Activated naive CD4-positive, alpha-beta T cell treated with anti-CD3 and anti-CD28 coated beads, Interleukin-2, amount 50 U/mL, for 72 hours (primary cell): ENCODE measurements at places on chromosomes 12 and 14. TPM values are rescaled to one million over a fixed set of nuclear protein-coding genes. Genes with fewer than 3 reads are reported as not detected.

GRCh38 chr14:100065942-100066574 is 836 bp downstream of the EVL start:
- DNase-seq = peak; percentile 89

DNA sequence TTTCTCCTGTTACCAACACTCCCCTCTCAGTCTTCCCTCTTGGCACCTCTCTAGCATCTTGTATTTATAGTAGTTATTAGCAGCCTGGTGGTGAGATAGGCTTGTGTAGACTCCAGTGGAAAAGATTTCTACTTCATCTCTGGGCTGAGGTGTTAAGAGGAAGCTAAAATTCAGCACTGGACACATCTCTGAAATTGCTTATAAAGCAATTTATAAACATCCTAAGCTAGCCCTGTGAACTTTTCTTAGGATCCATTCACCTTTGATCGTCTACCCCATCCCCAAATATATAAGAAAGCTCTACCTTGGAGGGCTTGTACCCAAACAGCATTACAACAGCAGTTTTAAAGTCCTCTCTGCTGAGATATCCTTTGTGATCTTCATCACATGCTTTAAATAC is 928 bp downstream of the EFCAB11 start:
- no peak for DNase-seq

DNA sequence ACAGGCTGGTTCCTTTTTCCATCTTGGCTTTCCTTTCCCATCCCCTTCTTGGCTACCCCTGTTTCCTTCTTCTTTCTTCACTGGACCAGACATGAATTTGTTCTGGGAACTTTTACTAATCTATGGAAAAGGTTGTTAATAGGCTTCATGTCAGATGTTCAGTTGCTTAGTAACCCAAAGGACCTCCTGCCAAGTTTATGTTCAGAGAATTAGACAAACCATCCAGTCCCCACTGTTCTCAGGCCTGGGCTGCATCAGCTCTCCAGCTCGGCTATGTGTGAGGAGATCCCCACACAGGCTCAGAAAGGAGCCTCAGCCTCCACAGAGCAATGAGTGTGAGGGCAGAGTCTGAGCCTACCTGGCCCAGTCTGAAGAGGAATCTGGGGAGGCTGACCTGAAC is 78.0 kb downstream of the AKAP6 start:
- DNase-seq = no peak

Gene LAG3
- total RNA-seq = 71.3 TPM

Gene SLC7A7
- 0.78 TPM for total RNA-seq

Gene RBMS2
- 2.5 TPM for total RNA-seq

DNA sequence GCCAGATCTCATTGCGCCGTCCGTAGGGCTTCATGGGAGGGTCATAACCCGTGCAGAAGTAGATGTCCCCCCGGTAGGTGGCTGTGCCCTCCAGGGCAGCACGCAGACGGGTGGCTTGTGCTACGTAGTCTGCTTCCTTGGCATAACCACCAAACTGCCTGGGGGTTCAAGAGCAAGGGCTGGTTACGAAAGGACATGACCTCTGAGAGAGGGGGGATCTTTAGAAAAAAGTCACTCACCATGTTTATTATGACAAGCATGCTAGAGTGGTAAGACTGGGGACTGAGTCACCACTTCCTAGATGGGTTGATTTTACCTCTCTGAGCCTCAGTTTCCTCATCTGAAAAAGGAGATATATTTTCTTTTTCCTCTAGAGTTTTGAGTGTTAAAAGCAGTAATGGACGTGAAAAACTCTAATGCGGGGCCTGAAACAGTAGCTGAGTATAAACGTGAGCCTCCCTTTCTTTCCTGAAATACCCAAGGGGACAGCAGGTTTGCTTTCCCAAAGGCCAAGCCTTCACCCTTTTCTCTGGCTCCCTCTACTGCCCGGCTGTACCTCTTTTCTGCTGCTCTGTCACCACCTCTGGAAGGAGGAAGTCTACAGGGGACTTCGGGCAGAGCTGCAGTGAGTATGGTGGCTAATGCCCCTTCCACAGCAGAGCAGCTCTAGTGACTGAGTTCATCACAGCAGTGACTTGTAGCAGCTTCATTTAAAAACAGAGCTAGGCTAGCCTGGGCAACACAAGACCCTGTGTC is 23.5 kb upstream of the GPRC5D start:
- no peak for DNase-seq
